CD8-positive, alpha-beta memory T cell (primary cell): ENCODE measurements at places on chromosomes 2 and 18. TPM values are rescaled to one million over a fixed set of nuclear protein-coding genes. Genes with fewer than 3 reads are reported as not detected.
A peak's percentile ranks its signal among the peaks of the same experiment; 100 is the strongest.

DNA sequence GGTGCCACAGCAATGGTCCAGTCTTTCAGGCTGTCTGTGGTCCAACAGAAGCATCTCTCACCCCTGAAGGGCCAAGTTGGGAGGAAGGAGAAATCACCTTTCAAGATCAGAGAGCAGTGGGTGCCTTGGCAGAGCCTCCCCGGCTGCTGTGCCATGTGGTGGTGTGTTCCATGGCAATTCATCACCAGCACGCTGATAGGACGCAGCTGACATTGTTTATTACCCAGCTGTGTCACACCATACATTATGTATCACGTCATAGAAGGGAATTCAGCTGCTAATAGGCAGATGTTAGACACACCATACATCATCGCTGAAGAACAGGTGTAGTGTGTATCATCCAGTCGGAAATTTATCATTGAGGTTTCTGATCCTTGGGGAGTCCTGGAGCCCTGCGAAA lies 29.6 kb upstream of the RPL31 start:
- H3K4me3 ChIP-seq: no peak overlapping the region
- H3K27me3 ChIP-seq: no peaks in the 10 kb centered on the region
- H3K4me1 ChIP-seq: no peaks in the 10 kb centered on the region
- no peak for DNase-seq
- no peaks in the 10 kb centered on the region for H3K36me3 ChIP-seq

DNA sequence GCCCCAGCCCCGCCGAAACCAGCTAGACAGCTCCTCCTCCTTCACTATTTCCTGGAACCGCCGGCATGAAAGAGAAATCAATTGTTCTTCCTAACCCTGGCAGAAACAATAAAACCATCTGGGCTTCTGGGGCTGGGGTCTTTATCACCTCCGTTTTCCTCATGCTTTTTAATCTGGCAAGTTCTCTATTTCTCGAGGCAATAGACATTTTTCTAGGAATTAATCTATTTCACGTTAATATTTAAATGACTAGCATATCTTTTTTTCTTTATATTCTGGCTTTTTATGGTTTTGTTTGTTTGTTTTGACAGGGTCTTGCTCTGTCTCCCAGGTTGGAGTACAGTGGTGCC lies 1.4 kb upstream of the KIF1A start:
- H3K4me1 ChIP-seq: no peaks in the 10 kb centered on the region
- DNase-seq: no peak
- peaks cover 31% of the 10 kb centered on the region for H3K27me3 ChIP-seq
- no peaks in the 10 kb centered on the region for H3K36me3 ChIP-seq

- no peak for DNase-seq
- H3K36me3 ChIP-seq: no peaks in the 10 kb centered on the region
- no peaks in the 10 kb centered on the region for H3K4me1 ChIP-seq
- no peak overlapping the region for H3K27ac ChIP-seq
- H3K4me3 ChIP-seq: no peak overlapping the region
These were observed 37.6 kb downstream of the SFXN5 start for GRCh38 chr2:73033766-73034381.

DNA sequence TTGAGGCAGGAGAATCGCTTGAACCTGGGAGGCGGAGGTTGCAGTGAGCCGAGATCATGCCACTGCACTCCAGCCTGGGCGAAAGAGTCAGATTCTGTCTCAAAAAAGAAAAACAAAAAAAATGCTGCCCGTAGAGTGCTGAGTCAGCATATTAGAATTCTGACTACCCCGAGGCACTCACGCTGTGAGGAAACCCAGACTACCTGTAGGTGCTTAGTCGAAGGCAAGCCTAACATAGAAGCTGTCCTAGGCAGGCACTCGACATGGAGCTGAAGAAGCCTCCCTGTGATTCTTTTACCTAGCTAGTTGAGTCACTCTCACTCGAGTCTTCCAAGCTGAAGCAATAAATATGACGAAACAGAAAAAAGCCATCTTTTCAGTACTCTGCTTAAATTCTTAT lies 1323.2 kb upstream of the DDX18 start:
- no peaks in the 10 kb centered on the region for H3K36me3 ChIP-seq
- no peaks in the 10 kb centered on the region for H3K4me1 ChIP-seq
- H3K4me3 ChIP-seq: no peak overlapping the region
- no peak for DNase-seq

- H3K27ac ChIP-seq: no peak overlapping the region
- H3K4me1 ChIP-seq: peaks cover 6% of the 10 kb centered on the region
- H3K27me3 ChIP-seq: peaks cover 8% of the 10 kb centered on the region
- peak overlapping the region; percentile 52 for H3K4me3 ChIP-seq
- no peaks in the 10 kb centered on the region for H3K36me3 ChIP-seq
- no peak for DNase-seq
These were observed 75.6 kb upstream of the UXS1 start for GRCh38 chr2:106269591-106270291.

DNA sequence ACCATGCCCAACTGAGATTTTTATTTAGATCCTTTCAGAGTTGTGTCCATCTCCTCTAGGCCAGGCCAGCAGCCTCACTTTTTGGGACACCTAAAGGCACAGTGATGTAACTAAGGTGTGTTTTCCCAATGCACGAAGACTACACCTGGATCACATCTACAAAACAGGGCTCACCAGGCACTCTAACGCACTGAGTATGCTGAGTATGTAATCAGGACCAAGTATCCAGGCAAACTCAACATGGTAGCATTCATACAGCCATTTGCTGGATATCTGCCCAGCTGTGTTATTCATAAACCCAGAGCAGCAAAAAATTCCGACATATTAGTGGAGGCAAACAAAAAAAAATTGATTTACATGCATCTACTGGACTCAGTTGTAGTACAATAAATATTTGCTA lies 33.8 kb downstream of the LPIN2 start:
- H3K27me3 ChIP-seq: no peaks in the 10 kb centered on the region
- H3K4me3 ChIP-seq: peak overlapping the region; percentile 63
- peak overlapping the region; percentile 5 for H3K27ac ChIP-seq
- DNase-seq: no peak
- H3K36me3 ChIP-seq: no peaks in the 10 kb centered on the region

- H3K27me3 ChIP-seq: peaks cover 81% of the 10 kb centered on the region
- no peak for DNase-seq
- H3K36me3 ChIP-seq: no peaks in the 10 kb centered on the region
- H3K27ac ChIP-seq: no peak overlapping the region
- H3K4me3 ChIP-seq: no peak overlapping the region
- no peaks in the 10 kb centered on the region for H3K4me1 ChIP-seq
These were observed 4.2 kb downstream of the HOXD11 start for GRCh38 chr2:176111309-176111663.

DNA sequence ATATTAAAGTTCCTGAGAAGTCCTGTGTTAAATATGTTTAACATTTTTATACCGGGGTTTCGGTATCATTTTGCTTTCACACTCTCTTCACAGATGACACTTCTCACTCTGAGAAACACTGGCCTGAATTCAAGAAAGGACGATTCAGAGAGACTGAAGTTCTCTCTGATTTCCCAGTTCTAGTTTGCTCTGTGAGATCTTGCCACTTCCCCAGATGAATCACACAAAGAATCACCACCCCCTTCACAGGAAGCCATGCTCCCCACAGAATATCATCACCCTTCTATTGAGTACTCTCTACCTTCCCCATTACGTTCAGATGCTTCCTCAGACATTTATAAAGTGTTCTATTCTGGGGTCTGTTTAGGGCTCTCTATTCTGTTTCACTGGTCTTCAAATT lies 16.1 kb upstream of the CD207 start:
- DNase-seq: peak; percentile 32
- no peaks in the 10 kb centered on the region for H3K4me1 ChIP-seq
- no peaks in the 10 kb centered on the region for H3K36me3 ChIP-seq
- no peak overlapping the region for H3K4me3 ChIP-seq
- no peak overlapping the region for H3K27ac ChIP-seq

The CCDC102B gene
- polyA plus RNA-seq: 4.7 TPM

DNA sequence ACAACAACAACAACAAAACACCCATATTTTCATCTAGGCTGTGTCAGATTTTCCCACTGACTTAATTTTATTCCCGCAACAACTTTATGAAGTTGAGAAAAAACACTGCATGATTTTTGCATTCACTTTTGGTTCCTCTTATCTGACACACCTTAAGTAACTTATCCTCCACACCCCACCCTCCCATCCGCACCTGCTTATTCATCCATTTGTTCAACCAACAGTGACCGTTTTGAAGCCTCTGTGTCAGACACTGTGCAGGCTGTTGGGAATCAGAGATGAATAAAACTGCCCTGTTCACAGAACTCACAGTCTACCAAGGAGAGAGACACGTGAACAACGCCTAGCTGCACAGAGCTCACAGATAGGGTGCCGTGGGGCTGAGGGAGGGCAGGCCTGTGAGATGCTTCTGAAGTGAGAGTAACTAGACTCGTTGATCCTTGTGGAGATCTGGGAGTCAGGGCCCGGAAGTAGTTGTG lies 7.4 kb downstream of the CNNM4 start:
- H3K36me3 ChIP-seq: no peaks in the 10 kb centered on the region
- H3K27me3 ChIP-seq: no peaks in the 10 kb centered on the region
- no peak overlapping the region for H3K4me3 ChIP-seq
- no peak overlapping the region for H3K27ac ChIP-seq

The ALKAL2 gene
- polyA plus RNA-seq: not detected

DNA sequence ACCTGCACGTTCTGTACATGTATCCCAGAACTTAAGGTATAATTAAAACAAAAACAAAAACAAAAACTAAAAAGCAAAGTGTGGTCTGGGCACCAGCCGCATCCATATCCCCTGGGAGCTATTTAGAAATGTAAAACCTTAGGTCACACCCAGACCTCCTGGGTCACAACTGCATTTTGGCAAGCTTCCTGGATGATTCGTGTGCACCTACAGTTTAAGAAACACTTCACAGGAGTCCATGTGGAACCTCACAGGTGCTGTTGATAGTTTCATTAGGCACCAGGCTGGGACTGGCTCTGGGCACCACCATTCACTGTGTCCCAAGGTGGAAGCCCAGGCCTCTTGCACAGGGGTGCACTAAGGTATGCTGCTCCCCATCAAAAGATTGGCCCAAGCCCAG lies 103.6 kb upstream of the BOD1L2 start:
- DNase-seq: no peak
- no peak overlapping the region for H3K27ac ChIP-seq
- H3K36me3 ChIP-seq: no peaks in the 10 kb centered on the region
- no peaks in the 10 kb centered on the region for H3K27me3 ChIP-seq

The CNTNAP5 gene
- not detected for polyA plus RNA-seq

GRCh38 chr2:42810121-42810970 lies 18.0 kb upstream of the HAAO start:
- H3K27ac ChIP-seq: peak overlapping the region; percentile 86
- no peaks in the 10 kb centered on the region for H3K27me3 ChIP-seq
- peak overlapping the region; percentile 79 for H3K4me3 ChIP-seq
- no peaks in the 10 kb centered on the region for H3K36me3 ChIP-seq

The PLB1 gene
- 0.16 TPM for polyA plus RNA-seq

DNA sequence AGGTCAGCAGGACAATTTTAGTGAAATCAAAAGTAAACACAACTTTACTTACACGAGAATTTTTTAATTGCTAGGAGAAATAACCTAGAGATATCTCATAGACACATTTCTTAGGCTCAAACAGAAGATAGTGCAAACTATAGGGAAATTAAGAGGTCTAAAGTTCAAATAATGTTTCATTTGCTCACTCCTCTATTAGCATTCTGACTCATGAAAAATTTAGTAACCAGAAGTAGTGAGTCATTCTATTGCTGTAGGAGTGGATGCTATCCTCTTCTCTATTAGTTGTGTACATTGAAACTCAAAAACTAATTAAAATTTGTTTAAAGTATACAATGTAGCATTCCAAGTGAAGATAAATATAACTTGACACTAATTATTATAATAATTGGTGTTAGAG lies 908.3 kb upstream of the TMEFF2 start:
- H3K27ac ChIP-seq: no peak overlapping the region
- no peaks in the 10 kb centered on the region for H3K27me3 ChIP-seq
- H3K4me1 ChIP-seq: no peaks in the 10 kb centered on the region

DNA sequence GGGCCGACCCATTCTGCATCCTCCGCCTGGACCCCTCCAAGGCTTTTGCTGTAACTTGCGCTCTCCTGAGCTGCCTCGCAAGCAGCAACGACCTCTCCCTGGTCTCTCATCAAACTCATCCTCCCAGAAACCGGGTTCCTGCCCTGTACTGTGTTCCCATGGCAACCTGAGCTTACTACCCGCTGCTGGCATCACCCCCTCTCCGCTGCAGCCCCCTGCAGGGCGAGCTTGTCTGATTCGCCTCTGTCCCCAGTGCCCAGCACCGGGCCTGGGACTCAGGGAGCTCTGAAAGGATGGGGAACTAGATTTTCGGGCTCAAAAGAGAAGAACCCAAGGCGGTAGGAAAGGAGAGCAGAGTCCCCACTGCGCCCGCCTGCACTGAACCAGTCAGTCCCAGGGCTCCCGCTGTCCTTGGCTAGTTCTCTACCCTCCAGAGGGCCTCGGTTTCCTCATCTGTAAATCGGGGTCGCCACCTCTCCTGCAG lies 463 bp downstream of the HS1BP3 start:
- peaks cover 19% of the 10 kb centered on the region for H3K4me1 ChIP-seq
- no peaks in the 10 kb centered on the region for H3K27me3 ChIP-seq
- H3K4me3 ChIP-seq: peak overlapping the region; percentile 96
- DNase-seq: no peak
- H3K36me3 ChIP-seq: no peaks in the 10 kb centered on the region

- H3K27ac ChIP-seq: peak overlapping the region; percentile 85
- H3K4me1 ChIP-seq: peaks cover 46% of the 10 kb centered on the region
- H3K36me3 ChIP-seq: no peaks in the 10 kb centered on the region
- H3K4me3 ChIP-seq: peak overlapping the region; percentile 74
- H3K27me3 ChIP-seq: no peaks in the 10 kb centered on the region
These were observed 1.9 kb downstream of the MEX3C start for GRCh38 chr18:51195451-51196117.

The ASTL gene
- polyA plus RNA-seq: 0.49 TPM

The REG1B gene
- not detected for polyA plus RNA-seq

The SCYGR4 gene
- not detected for polyA plus RNA-seq

DNA sequence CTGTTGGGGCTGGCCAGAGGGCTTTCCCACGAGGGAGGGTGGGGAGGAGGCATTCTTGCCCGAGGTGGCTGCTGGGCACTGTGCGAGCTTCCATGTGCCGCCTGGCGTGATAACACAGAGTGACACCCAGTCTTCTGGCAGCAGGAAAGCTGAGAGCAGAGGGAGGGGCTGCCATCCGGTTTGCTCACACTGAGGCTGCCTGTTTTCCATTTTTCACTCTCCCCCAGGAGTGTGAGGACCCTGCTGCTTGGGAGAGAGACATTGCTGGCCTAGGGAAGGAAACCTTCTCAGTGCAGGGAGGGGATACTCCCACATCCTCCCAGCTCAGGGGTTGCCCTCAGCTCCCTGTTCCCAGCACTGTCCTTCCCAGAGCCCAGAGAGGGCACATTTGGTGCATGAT lies 73.1 kb downstream of the INHBB start:
- no peak overlapping the region for H3K27ac ChIP-seq
- DNase-seq: no peak
- H3K27me3 ChIP-seq: no peaks in the 10 kb centered on the region
- no peaks in the 10 kb centered on the region for H3K36me3 ChIP-seq
- no peak overlapping the region for H3K4me3 ChIP-seq

The CELF4 gene
- polyA plus RNA-seq: not detected

- DNase-seq: no peak
- no peaks in the 10 kb centered on the region for H3K36me3 ChIP-seq
- H3K27ac ChIP-seq: no peak overlapping the region
- no peaks in the 10 kb centered on the region for H3K4me1 ChIP-seq
These were observed 14.2 kb downstream of the SPR start for GRCh38 chr2:72901426-72901825.

The TACR1 gene
- polyA plus RNA-seq: not detected

The ACKR3 gene
- polyA plus RNA-seq: 5.5 TPM

GRCh38 chr2:37766106-37766505 lies 94.7 kb upstream of the CDC42EP3 start:
- H3K4me1 ChIP-seq: no peaks in the 10 kb centered on the region
- H3K4me3 ChIP-seq: no peak overlapping the region
- no peak for DNase-seq
- no peaks in the 10 kb centered on the region for H3K36me3 ChIP-seq

- no peak overlapping the region for H3K27ac ChIP-seq
- no peak overlapping the region for H3K4me3 ChIP-seq
- no peaks in the 10 kb centered on the region for H3K36me3 ChIP-seq
- peaks cover 5% of the 10 kb centered on the region for H3K4me1 ChIP-seq
- no peaks in the 10 kb centered on the region for H3K27me3 ChIP-seq
These were observed 8.4 kb upstream of the HNRNPLL start for GRCh38 chr2:38610851-38611801.
